ENCODE measurements at places on chromosomes 2 and 18.

DNA sequence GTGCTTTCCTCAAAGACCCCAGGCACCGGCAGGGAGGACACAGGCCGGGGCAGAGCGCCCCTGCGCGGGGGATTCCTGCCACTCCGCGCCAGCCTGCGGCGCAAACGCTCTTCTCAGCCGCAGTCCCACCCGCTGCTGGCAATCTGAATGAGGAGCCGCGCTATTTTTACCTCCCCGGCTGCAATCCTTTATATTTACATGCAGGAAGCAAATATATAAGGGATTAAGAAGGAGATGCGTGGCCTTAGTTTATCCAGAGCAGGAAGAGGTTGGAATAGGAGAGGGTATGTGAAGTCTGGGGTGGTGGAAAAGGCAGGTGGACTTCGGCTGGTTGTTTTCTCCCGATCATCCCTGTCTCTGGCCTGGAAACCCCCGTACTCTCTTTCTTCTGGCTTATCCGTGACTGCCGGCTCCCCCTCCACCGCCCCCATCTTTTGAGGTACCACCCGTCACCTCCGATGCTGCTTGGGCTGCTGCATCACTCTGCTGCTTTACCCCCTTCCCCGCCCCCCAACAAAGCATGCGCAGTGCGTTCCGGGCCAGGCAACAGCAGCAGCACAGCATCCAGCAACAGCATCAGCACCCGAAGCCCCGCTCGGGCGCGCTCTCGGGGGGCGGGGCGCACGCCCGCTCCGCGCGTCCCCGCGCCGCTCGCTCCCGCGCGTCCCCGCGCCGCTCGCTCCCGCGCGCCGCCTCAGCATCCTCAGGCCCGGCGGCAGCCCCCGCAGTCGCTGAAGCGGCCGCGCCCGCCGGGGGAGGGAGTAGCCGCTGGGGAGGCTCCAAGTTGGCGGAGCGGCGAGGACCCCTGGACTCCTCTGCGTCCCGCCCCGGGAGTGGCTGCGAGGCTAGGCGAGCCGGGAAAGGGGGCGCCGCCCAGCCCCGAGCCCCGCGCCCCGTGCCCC is at the start of gene ADAM23:
ADAM23 (plus strand) TSS at position 700 of the 902 bp plus-strand sequence. CDS start 335 bp downstream, outside the sequence.
- DNase-seq = peak; percentile 34

DNA sequence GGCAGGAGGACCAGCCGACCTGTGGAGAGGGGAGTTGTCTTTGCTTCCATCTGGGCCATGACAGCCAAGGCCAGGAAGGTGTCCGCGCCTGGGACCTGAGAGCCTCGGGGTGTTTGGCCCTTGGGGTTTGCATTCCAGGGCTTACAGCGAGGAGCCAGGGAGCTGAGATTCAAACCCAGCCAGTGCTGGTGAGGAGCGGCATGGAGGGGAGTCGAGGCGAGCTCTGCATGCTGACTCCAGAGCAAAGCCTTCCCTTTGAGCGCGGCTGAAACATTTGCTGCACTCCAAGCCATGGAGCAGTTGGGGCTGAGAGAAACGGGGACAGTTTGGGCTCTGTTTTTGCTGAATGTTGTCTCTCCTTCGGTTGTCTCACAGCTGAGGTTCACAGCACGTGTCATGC is 77.4 kb downstream of the TWIST2 start:
- DNase-seq = no peak

- DNase-seq = no peak
Observed at GRCh38 chr2:219968685-219969345, 341.4 kb downstream of the SLC4A3 start.

DNA sequence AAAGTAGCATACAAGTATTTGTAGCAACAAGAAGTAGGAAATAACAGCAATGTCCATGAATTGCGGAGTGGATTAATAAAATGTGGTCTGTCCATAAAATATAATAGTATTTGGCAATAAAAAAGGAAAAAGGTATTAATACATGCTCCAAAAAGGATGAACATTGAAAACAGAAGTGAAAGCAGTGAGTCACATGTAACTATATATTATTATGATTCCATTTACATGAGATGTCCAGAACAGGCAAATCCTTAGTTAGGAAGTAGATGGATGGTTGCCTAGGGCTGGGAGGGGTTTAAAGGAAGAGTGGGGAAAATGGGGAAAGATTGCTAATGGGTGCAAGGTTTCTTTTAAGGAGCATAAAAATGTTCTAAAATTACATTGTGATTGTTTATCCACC is 44.5 kb downstream of the CCDC74A start:
- DNase-seq = no peak

- no peak for DNase-seq
Observed at GRCh38 chr2:96154506-96155380, 9.5 kb upstream of the DUSP2 start.

- DNase-seq = no peak
Observed at GRCh38 chr2:73937103-73937885, 10.6 kb downstream of the DGUOK start.

GRCh38 chr18:59554796-59555335 is 142.4 kb downstream of the CCBE1 start:
- no peak for DNase-seq

GRCh38 chr2:164363646-164364045 is 257.6 kb downstream of the GRB14 start:
- DNase-seq = no peak

DNA sequence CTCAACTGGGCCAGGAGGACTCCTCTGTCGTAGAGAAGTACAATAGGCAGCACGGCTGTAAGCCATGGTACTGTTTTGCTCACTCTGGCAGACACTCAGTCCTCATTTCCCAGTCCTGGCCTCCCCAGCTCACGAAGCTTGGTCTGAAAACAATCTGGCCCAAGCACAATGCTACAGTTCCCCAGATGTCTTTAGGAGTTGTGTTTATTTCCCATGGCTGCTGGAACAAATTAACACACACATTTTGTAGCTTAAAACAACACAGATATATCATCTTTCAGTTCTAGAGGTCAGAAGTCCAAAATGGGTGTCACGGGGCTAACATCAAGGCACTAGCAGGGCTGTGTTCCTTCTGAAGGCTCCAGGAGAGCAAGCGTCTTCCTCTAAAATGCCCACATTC is 13.0 kb downstream of the FABP1 start:
- DNase-seq = no peak

- no peak for DNase-seq
Observed at GRCh38 chr2:55861733-55862132, 61.8 kb downstream of the EFEMP1 start.

DNA sequence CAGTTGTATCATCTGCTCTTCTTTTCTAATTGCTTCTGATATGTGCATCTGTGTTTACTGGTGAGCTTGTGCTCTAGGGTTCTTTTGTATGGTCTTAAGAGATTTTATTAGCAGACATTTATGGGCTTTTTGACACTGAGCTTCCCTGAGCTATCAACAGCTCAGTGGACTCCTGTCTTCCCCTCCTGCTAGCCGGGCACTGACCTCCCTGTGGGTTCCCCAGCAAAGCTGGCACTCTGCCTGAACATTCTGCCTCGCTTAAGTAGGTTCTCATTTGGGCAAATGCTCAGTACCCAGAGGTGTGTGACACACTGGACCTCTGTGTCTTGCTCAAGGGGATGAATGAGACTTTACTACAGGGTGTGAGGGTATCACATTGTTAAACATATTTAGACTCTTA is 15.8 kb downstream of the TRAF3IP1 start:
- DNase-seq = no peak

GRCh38 chr18:67583621-67584020 is 67.1 kb upstream of the DSEL start:
- DNase-seq = no peak

DNA sequence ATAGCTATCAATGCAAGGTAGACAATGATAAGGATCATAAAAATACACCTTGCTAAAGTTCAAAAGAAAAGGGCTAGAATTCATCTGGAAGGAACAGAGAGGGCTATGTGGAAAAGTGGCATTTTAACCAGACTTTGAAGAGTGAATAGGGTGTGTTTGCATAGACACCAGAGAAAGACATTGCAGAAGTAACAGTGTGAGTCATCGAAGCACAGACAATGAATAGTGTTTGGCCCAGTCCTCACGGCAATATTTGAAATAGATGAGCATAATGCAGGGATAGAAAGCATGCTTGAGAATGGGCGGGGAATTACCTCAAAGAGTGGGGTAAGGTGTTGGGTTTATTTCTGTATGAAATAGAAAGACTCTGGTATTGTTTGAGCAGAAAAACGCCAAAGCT is 24.2 kb downstream of the MYT1L start:
- no peak for DNase-seq

DNA sequence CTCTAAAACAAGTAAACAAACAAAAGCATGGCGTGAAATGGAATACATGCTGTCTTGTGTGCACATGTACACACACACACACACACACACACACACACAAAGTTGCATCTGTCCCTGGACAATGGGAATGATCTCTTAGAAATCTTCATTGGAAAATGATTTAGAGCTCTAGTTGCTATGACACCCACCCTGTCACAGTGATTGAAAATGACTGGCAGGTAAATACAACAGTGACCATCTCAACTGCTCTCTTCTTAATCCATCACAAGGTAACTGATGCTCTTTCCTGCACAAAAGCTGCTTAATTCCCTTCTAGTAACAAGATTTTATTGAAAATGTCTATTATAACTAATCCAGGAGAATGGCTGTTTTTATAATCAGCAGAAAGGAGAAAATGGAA is 1011.7 kb upstream of the GYPC start:
- no peak for DNase-seq

GRCh38 chr2:84209941-84210340 is 249.1 kb downstream of the SUCLG1 start:
- no peak for DNase-seq

DNA sequence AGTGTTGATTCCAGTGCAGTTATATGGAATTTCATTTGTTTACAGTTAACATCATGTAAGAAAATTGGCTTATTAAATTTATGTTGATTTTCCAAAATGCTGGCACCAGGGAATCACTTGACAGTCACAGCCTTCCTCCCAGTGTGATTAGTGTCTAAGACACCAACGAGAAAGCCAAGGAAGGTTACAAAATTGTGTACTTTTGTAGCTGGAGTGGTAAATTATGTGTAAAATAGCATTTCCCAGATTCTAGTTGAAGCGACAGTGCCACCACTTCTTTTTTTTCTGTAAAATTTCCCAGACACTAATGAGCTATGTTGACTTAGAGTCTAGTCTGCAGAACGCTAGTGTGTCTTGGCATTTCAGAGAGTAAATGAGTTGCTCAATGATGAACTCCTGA is 101.3 kb downstream of the NCK2 start:
- no peak for DNase-seq

DNA sequence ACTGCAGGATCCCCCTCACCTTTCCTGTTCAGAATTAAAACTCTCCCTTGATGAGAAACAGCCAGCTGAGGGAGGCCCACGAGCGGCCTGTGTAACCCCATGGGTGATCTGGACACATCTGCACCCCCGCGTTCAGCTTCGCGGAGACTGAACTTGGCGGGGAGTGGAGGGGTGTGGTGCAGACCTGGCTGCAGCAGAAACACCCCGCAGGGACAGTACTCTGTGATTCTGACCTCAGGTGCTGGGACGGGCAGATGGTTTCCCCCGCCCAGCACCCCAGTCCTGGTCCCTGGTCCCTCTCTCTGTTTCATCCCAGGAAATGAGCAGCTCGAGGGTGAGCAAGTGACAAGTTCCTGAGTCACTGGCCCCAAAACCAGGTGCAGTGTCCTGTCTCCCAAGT is 41.2 kb downstream of the GBX2 start:
- DNase-seq = no peak

- no peak for DNase-seq
Observed at GRCh38 chr18:8730080-8730827, 24.9 kb downstream of the MTCL1 start.

DNA sequence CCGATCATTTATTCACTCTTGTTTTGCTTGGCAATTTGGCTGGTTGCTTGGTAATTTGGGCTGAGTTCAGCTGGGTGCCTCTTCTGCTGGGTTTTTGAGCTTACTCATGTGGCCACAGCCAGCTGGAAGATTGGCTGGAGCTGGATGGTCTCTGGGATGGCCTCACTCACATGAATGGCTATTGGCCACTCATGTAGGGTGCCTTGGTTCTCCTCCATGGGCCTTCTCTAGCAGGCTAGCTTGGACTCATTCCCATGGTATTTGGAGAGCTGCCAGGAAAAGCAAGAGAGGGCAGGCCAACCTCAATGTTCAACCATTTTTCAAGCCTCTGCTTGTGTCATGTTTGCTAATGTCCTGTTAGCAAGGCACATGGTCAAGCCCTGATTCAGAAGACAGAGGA is 16.9 kb downstream of the ZAP70 start:
- no peak for DNase-seq

DNA sequence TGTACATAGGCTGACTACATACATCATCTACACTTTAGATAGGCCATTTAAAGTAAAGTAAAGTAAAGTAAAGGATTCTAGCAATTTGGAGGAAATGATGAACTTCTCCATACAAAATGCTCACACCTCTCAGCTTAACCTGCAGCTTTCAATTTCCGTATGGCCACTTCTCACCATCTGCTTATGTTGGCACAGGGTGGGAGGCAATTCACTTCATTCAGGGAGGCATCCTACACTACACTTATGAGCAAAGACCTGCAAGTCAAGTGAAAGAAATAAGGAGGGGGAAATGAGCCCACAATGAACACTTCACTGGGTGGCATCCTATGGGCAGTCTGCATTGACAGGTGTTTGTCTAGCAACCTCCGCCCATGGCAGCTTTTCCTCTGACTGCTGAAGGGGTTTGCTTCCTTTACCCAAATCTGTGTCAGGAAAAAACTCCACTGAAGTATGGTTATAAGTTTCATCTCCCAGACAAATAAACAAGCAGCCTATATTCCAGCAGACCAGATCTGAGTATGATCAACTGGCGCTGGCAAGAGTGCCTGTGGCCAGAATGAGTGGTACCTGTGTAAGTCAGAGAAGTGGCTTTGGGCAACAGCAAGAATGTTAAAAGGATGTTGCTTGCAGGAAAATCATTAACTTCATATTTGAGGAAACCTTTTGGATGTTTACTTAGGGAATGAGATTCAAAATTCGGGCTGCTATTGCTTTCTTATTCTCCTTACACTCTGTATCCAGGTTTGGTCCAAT is 449.1 kb downstream of the TGIF1 start:
- DNase-seq = no peak

GRCh38 chr2:238398577-238398976 is 28.1 kb upstream of the ASB1 start:
- DNase-seq = no peak

DNA sequence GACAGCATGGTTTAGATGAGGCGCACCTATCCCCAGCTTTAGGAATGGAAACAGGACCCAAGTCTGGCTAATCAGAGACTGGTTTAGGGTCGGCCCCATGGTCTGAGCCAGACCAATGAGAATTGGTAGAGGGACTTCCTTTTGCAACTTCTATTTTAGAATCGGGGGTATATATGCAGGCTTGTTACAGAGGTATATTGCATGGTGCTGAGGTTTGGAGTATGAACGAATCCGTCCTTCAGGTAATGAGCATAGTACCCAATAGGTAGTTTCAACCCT is 1.5 kb upstream of the BOLA3 start:
- no peak for DNase-seq

GRCh38 chr2:42558827-42559226 is 9.6 kb upstream of the MTA3 start:
- DNase-seq = no peak
